DMS79 (cell line): ENCODE measurements at places on chromosomes 3 and 15.

GRCh38 chr3:161388855-161389254 is 17.5 kb upstream of the SPTSSB start:
- DNase-seq = no peak

DNA sequence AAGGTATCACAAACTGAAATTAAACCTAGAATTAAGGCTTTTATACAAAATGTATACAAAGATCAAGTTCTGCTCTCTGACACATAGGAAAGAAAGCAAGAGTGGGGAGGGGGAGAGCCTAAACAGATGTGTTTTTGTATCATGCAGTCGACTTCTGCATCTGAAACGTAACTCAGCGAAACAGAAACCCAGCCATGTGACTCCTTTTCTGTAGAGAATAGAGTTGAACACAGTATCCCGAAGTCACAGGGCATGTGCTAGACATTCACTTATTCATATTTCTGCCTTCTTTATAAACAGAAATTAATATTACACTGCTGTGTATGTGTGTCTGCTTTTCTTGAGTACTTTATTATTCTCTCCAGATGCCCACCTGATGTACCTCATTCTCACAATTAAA is 121.0 kb downstream of the PDZRN3 start:
- no peak for DNase-seq

- DNase-seq = no peak
These were observed 131.5 kb upstream of the SATB1 start for GRCh38 chr3:18556503-18557135.

DNA sequence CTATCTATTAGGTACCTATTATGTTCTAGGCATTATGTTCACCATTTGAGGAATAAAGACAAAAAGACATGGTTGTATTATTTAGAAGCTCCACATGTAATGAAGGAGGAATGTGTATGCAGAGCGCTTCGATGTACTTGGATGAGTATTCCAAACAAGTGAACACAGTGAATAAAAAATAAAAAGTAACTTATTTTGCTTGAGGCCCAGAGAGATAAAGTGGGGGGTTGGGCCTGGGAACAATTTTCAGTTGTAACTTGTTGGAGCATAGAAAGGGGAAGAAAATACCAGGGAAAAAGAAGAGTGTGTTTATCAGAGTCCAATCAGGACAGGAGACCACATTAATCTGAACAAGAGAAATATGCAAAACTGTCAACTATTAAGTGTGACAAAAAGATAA is 445.7 kb upstream of the BCHE start:
- DNase-seq = no peak

- no peak for DNase-seq
These were observed 590.4 kb upstream of the DPPA4 start for GRCh38 chr3:109927726-109928125.

GRCh38 chr15:47383801-47384200 is 333.5 kb upstream of the SEMA6D start:
- no peak for DNase-seq

DNA sequence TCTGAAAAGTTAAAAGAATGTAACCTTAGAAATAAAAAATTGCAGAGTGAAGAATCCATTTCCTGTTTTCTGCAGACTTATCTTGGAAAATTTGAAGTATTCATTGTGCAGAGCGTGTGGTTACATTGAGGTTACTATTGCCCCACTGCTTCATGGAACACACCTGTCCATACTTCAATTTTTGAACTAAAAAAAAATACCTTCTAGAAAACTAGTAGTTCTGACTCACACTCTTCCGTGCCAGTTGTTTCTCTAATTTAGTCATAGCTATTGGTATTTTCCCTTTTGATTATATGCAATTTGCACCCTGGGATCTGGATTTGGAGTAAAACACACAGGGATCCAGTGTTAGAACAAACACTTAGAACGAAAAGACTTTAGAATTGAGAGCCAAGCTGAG is 111.8 kb upstream of the LYSMD4 start:
- no peak for DNase-seq

DNA sequence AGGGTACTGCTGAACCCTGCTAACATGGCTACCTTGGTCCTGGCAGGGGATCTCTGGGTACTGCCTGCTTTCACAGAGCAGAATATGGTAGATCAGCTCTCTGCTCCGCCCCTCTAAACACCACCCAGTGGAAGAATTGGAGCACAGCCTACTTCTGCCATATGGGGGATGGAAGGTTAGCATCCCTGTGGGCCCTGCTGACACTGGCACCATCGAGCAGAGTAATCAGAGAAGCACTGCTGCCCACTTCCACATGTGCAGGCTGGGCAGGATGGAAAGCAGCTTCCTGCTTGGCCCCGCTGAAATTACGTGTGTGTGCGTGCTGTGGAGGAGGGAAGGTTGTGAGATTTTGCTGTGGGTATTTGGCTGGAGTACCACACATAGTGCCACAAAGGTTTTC is 24.8 kb downstream of the CCR1 start:
- DNase-seq = no peak

DNA sequence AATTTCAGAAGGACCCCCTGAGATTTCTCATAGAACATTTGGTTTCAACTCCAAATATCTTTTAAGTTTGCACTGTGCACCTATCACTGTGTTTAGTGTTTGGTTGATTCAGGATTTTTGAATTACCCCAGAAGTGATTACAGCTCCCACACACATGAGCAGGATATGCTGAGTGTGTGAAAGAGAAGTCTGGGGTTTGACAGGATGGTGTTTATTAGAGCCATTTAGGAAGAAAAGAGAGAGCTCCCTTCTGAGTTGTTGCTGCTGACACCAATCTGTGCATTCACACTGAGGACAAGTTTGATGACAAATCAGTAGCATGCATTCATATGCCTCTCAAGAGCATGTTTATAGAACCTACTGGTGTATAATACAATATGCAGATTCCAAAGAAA is 118.1 kb downstream of the RPL22L1 start:
- DNase-seq = no peak

- no peak for DNase-seq
These were observed 458.1 kb downstream of the TBL1XR1 start for GRCh38 chr3:176739159-176739558.

DNA sequence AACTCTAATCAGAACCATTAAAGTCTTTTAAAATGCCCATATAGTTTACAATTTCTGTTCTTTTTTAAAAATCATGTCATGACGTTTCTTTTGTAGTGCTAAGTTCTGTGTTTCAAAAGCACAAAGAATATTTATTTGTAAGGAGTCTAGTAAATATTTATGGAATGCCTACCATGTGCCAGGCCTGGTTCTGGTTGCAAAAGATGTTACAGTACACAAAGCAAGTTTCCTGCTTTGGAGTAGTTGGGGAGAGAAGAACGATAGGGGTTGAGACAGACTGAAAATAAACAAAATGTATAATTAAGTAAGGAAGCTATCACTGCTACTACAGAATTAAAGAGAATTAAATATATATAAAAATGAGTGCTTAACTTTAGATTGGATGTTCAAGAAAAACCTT is 86.8 kb upstream of the CMSS1 start:
- DNase-seq = no peak
